Smooth muscle cell of the umbilical artery (primary cell): ENCODE measurements at places on chromosomes 3 and 15. TPM values are rescaled to one million over a fixed set of nuclear protein-coding genes. Genes with fewer than 3 reads are reported as not detected.

Gene FGF7
- 41.8 and 342 TPM in 2 replicates for total RNA-seq

Gene SLC22A14
- 0.59 and 1.2 TPM in 2 replicates for total RNA-seq

Gene NR1I2
- 0.14 TPM in 1 of 2 replicates, not detected in the other for total RNA-seq

Gene GATA2
- 1.5 and 2.1 TPM in 2 replicates for total RNA-seq

Gene DHFR2
- 4.3 and 4.5 TPM in 2 replicates for total RNA-seq
